Stimulated activated CD8-positive, alpha-beta memory T cell treated with anti-CD3 and anti-CD28 coated beads, Interleukin-7, amount 100 ng/mL, for 1 hour (primary cell): ENCODE measurements at places on chromosomes 2 and 18.

DNA sequence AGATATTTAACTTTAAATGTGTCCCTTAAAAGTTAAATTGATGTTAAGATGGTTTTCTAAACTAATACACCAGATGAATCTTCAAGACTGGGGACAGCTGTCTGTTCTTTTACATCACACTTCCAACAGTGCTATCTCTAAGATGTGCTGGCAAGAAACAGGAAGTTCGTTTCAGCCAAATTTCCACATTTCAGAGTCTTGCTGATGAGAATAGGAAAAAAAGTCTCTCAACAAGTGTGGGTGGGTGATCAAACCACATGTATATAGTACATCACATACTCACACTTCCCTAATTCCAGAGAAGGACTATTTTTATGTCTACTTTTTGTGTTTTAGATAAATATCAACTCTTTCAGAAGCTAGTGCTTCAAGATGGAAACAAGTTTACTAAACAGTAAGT, 1712.8 kb upstream of the TMEFF2 start:
- no peak for DNase-seq

- DNase-seq = no peak
Measured at GRCh38 chr2:223007531-223007930, 44.5 kb upstream of the KCNE4 start.

DNA sequence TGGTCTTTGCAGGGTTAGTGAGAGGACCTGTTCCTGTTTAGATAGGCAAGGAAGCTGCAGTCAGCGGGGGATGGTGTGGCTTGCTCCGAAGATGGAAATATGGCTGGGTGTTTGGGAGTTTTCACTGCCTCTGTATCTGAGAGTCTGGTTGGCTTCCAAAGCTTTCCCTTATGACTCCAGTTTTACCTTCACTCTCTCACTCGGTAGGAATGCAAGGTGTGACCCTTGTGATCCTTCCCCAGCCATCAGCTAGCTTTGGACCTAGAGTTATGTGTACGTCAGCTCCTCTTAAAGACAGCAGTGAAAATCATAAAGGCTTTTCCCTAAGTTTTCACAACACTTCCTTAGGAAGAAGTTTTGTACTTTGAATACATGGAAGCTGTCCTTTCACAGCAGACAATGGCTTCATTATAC, 35.5 kb upstream of the TMEM87B start:
- DNase-seq = no peak

DNA sequence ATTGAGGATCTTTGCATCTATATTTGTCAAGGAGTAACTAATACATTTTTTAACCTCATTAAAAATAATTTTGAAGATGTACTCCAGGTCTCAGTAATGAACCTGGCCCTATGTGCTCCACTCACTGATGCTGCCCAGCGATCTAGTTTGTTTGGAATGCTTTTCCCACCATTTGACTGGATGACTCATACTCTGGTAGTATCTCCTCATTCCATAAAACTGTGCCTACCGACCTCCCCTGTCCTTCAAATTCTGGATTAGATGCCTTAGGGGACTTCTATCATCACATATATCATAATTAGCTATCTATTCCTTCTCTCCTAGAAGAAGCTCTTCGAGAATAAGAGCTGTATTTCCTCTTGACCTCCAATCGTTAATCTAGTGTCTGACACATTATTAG, 83.8 kb downstream of the FAM117B start:
- no peak for DNase-seq

- DNase-seq = no peak
Measured at GRCh38 chr2:60067006-60067405, 486.4 kb downstream of the BCL11A start.

DNA sequence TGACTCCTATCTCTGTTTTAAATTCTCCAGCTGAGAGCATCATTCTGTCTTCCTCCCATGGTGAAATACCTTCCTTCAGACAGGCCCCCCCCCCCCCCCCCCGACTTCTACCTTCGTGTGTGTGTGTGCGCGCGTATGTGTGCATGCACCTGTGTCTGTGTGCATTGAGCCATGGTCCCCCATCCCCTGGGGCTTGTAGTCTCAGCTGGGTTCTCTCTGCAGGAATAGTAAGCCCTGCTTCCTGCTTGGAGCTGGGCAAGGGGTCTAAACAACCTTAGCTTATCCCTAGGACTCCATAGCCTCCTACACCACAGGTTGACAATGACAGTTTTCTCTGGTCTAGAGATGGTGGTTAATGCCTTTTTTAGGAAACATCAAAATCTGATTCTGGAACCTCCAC, 427.5 kb upstream of the KLHL29 start:
- no peak for DNase-seq

- DNase-seq = no peak
Measured at GRCh38 chr2:202038471-202039277, 5.0 kb downstream of the FZD7 start.

GRCh38 chr2:23487735-23488492, 102.9 kb downstream of the KLHL29 start:
- no peak for DNase-seq

GRCh38 chr18:67813380-67814028, 297.0 kb upstream of the DSEL start:
- DNase-seq = no peak

DNA sequence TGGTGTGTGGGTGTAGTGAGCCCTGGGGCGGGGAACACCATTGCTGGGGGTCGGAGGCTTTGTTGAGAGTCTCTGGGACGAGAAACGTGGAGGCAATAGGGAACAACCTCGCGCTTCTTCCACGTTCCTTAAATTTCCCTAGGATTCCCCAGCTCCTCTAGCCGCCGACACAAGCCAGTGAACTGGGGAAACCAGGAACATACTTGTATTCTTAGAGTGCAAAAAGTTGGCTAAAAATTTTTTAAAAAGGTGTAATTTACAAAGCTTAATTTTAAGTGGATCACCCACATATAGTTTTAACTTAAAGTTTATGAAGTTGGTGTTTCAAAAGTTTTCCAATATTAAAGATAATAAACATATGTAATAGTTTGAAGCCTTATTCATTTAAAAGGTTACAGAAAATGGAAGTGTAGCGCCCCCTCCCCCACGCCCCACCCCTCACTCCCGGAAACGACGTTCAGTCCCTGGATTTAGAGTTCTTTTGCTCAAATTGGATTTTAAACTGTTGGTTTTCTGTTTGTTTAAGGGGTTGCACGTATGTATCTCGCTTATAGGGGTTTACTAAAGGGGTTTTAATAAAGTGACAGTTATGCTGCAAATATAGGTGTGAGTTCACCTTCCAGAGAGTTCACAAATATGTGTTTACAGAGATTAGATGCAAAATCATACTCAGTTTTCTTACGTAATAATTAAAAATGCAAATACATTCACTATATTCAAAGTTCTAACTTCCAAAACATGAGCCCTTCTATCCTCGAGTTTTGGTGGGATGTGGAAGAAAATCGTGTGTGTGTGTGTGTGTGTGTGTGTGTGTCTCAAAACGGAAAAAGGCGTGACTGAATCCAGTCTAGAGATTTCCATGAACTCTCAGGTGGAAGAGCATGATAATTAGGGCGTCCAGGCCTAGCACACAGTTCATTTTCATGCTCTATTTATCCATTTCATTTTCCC, 872 bp downstream of the DSG2 start:
- DNase-seq = no peak

DNA sequence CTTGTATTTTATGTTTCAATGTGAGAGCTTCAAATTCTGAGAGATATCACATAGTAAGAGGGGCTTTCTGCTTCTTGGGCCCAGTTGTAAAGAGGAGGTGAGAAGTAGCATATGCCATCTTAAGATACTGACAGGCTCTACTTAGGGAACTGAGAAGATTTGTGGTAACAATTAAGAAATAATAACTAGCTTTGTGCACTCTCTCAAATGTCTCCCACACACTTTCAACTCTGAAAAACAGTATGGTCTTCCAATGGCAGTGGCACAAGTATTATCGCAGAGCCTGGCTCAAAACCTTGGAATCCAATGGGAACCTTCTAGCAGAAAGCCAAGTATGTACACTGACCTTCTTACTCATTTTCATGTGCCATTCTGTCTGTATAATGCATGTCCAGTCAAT, 80.3 kb upstream of the FAM237A start:
- DNase-seq = no peak

DNA sequence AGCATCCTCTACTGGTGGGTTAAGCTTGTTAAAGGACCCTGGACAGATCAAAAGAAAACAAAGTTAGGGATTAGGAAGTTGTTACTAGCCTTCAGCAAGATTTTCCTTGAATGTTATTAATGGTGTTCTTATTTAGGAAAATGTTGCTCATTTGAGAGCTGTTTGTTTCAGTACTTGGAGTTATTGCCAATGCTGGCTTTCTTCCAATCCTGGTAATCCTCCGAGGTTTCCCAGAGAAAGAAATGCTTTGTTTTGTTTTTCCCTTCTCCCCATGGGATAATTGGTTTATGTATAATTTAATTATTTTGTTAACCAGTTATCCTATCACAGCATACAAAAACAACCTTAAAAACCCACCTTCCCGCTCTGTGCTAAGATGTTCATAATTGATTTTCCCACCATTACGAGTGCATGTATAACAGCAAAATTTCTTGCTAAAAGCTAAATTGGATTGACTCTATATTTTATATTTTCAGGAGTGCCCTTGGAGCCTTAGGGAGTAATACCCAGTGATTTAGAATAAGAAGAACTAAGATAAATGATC, 79.8 kb downstream of the MGAT5 start:
- DNase-seq = no peak

- no peak for DNase-seq
Measured at GRCh38 chr2:126765395-126765794, 109.4 kb downstream of the GYPC start.

DNA sequence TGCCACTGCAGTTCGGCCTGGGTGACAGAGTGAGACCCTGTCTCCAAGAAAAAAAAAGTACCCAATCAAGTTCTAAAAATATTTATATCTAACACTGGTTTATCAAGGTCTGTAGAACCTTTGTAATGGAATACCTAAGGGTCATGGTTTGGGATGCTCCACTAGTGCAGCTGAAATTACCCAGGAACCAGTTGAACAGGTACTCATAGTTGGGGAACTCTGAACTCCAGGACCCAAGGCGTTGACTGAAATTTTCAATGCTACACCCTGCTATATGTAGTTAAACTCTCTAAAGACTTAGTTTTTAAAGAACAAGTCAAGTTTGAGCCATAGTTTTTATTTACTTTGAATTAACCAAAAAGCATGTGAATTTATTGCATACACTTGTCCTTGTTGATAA, 55.1 kb downstream of the FAM117B start:
- DNase-seq = no peak

DNA sequence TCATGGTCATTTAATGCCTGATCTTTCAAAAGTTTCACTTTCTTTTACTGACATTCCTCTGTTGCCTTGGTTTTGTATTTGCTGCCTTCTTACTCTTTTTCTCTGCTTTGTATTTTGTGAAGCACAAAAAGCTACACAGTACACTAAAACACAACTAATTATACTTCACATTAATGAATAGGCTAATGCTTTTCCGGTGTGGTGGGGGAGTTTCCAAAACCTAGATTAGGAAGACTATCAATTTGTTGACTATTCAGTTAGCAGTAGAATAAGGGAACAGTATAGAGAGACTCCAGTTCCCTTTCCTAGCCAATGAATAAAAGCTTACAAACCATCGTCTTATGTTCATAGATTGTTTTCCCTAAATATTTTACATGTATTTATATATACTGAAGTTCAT, 468.3 kb downstream of the SPAG16 start:
- DNase-seq = no peak

DNA sequence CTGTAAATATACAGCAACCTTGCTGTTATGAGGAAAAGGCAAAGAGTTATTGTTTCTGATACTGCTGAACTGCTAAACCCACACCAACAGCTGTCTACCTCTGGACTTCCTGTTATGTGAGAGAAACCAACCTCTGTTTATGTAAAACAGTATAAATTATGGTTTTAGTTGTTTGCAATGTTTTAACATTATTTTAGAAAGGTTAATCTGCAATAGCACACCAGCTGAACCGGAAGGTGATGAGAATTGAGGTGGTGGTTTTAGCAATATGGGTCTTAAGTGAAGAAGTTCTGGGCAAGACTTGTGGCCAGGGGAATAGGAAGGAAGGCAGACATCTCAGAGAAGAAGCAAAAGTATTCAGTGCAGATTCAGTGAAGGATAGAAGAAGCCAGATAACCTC, 237.8 kb downstream of the PLCL1 start:
- no peak for DNase-seq

DNA sequence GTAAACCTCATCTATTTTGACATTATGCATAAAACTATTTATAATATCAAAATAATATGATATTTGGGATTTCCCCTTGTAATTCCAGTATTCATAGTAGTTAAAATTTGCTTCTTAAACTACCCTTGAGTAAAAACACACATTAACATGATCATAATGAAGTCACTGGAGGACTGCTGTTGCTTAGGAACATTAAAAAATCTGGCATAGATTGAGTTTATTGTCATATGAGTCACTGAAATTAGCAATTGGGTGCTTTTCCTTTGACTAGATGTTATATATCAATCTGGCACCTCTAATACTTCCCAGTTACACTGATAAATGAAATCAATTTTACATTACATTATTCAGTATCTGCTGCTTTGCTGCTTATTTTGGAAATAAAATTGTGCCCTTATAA, 57.0 kb upstream of the ZC3H15 start:
- DNase-seq = no peak
